ENCODE measurements at places on chromosomes 1 and 21.
A peak's percentile ranks its signal among the peaks of the same experiment; 100 is the strongest.

DNA sequence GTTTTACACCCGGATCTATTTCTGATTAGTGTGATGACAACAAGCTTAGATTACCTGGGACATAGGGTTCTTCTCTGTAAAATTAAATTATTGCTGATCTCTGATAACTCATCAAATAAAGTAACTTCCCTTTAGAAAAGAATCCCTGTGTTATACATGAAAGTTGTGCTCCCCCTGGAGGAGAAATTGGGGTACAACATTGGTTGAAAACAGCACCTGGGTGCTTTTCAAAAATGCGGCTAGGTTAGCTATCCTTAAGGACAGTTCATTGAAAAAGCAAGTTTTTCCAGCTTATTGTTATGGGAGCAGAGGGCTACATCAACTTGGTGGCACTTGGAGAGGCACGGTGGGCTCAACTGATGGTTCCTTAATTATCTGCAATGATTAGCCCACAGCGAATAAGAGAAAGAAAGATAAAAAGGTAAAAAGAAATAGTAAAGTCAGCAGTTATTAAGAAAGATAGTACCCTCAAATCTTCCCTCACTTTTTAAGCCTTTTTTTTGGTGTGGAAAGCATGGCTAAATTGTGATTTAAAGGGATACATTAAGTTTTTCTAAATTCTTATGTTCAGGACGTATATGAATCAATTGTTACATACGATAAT, 97.8 kb downstream of the FMN2 start:
- H3K4me3 ChIP-seq = no peak overlapping the region
- H3K27ac ChIP-seq = no peak overlapping the region
- H3K27me3 ChIP-seq = peaks cover 10% of the 10 kb centered on the region
- peaks cover 4% of the 10 kb centered on the region for H3K4me1 ChIP-seq

DNA sequence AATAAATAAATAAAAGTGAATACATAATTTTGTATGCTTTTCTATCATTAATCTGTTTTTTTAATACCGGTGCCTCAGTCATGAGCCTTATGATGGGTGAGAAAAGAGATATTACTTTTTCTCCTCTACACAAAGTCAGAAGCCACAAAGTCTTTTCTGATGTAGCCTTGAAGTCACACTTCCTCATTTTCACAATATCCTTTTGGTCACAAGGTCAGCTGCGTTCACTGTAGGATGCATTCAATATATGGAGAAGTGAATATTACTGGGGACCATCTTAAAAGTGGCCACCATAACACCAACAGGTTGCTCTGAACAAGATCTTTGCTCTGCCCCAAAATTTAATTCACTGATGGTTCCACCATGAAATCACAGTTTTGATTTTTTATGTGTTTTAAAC, 83.3 kb upstream of the TNR start:
- H3K36me3 ChIP-seq = no peaks in the 10 kb centered on the region
- no peak overlapping the region for H3K4me3 ChIP-seq
- DNase-seq = no peak

DNA sequence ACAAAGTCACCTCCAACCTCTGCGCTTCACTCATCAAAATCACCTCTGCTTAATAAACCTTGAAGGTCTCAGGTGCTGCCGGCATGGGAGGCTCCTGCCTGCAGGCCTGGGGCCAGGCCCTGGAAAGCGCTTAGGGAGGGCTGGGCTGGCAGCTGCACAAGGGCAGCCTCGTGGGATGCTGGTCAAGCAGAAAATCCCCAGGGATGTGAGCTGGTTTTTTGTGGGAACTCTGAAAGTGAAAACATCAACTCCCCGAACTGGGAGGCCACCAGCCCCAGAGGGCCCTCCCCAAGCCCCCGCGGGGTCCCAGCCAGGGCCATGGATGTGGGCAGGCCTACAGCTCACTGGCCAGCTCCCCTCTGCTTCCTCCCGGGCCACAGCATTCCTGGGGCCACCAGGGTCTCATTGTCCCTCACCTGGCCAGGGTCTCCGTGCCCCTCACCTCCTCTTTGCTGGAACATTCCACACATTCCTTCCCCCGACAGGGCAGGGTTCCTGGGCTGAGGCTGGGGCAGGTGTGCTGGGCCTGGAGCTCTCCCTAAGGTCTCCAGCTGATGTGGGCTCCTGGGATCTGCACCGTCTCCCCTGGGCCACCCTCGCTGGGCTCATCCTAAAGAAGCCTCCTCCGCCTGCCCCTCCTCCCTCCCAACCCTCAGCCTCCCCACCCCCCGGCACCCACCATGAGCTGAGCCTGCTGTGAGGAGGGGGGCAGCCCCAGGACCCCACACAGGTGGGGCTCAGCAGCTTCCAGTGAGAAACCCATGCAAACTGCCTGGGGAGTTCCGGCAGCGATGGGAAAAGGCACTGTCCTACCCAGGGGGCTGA, 36.0 kb upstream of the POFUT2 start:
- H3K27me3 ChIP-seq = peaks cover 66% of the 10 kb centered on the region
- no peak for DNase-seq
- no peak overlapping the region for H3K27ac ChIP-seq
- peaks cover 24% of the 10 kb centered on the region for H3K4me1 ChIP-seq
- H3K4me3 ChIP-seq = no peak overlapping the region

GRCh38 chr1:200336101-200336845, 73.6 kb downstream of the ZNF281 start:
- peaks cover 19% of the 10 kb centered on the region for H3K4me1 ChIP-seq
- H3K36me3 ChIP-seq = no peaks in the 10 kb centered on the region
- no peak overlapping the region for H3K27ac ChIP-seq
- no peaks in the 10 kb centered on the region for H3K27me3 ChIP-seq

DNA sequence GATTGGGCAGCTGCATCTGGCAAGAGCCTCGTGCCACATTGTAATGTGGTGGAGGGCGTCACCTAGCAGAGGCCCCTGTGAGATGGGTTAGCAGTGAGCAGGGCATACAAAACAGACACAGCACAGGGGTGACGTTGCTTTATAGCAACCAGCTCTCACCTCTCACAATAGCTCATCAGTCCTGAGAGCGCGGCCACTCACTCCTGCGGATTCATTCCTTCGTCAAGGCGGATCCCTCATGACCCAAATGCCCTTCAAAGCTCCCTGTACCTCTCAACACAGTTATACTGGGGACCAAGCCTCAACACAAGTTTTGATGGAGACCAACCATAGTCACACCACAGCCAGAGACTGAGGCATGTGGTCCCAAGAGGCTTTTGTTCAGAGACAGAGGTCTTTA, 22.9 kb downstream of the SLC37A1 start:
- peaks cover 35% of the 10 kb centered on the region for H3K36me3 ChIP-seq
- no peak for DNase-seq
- no peak overlapping the region for H3K4me3 ChIP-seq
- H3K4me1 ChIP-seq = peaks cover 49% of the 10 kb centered on the region

DNA sequence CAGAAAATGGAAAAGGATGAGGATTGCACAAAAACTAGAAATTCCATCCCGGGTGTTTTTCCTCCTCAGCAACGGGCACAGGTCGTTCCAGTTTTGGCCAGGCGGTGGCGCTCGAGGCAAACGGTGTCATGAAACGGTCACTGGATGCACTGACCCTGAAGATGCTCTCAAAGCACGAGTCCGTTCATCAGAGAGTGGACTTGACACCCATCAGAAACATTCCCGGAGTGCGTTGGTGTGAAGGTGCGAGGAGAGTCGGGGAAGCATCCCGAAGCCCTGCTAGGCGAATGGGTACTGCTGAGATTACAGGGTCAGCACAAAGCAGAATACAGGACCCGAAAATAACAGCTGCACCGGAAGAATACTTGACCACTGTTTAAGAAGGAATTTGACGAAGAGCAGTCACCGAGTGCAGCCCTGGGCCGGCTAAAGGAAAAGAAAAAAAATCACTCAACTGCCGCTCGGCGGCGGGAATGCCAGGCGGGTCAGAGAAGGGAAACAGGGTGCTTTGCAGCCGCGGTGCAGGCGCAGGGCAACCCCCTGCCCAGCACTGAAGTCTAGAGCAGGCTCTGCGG, 71.7 kb upstream of the ETS2 start:
- no peak overlapping the region for H3K27ac ChIP-seq
- peak; percentile 29 for DNase-seq
- H3K4me3 ChIP-seq = peak overlapping the region; percentile 82
- H3K27me3 ChIP-seq = peaks cover 26% of the 10 kb centered on the region
- H3K36me3 ChIP-seq = no peaks in the 10 kb centered on the region

GRCh38 chr1:33634806-33635205, 162.4 kb downstream of the ZSCAN20 start:
- H3K27ac ChIP-seq = no peak overlapping the region
- no peak overlapping the region for H3K4me3 ChIP-seq
- peak; percentile 11 for DNase-seq
- peaks cover 4% of the 10 kb centered on the region for H3K4me1 ChIP-seq
- peaks cover 43% of the 10 kb centered on the region for H3K27me3 ChIP-seq
- no peaks in the 10 kb centered on the region for H3K36me3 ChIP-seq

GRCh38 chr1:7652515-7653098, 118.5 kb upstream of the VAMP3 start:
- no peaks in the 10 kb centered on the region for H3K4me1 ChIP-seq
- no peak for DNase-seq
- H3K27me3 ChIP-seq = peaks cover 14% of the 10 kb centered on the region
- H3K36me3 ChIP-seq = no peaks in the 10 kb centered on the region
- H3K4me3 ChIP-seq = no peak overlapping the region
- no peak overlapping the region for H3K27ac ChIP-seq

GRCh38 chr21:33651965-33652680, 9.8 kb downstream of the ITSN1 start:
- peaks cover 9% of the 10 kb centered on the region for H3K27me3 ChIP-seq
- H3K27ac ChIP-seq = no peak overlapping the region
- no peaks in the 10 kb centered on the region for H3K36me3 ChIP-seq
- H3K4me3 ChIP-seq = no peak overlapping the region
- no peak for DNase-seq

DNA sequence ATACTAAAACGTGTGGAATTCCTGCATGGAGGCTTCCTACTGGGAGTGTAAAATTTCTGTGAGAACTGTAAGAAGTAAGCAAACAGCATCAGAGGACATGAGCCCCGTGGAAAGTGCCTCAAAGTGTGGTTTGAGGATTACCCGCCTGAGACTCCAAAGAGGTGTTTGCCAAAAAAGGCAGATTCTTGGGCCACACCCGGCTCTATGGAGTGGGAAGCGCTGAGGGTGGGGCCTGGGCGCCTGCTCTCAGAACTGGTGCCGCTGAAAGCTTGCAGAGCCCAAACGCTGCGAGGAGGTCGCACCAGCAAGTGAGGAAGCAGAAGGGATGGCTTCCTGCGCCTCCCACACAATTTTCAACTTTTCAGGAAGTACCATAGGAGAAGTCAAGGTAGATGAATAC, 43.0 kb upstream of the PSEN2 start:
- peak overlapping the region; percentile 88 for H3K27ac ChIP-seq
- peak overlapping the region; percentile 57 for H3K4me3 ChIP-seq
- H3K36me3 ChIP-seq = no peaks in the 10 kb centered on the region
- H3K4me1 ChIP-seq = peaks cover 49% of the 10 kb centered on the region

DNA sequence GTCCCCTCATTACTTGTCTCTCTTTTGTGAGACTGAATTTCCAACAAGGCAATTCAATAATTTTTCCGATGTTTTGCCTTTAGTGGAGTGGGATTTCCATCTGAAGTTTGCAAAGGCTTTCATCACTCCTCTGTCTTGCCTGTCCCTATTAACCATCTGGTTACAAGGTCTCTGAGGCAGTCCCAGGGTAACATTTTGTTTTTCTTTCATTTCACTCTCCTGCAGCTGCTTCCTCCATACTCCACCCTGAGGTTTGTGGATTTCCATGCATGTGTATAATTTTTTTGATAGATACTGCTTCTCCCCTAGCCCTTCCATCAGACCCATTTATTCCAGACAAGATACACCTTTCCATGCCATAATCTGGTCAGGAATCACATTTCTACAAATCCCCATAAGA, 366.8 kb downstream of the PTBP2 start:
- no peak overlapping the region for H3K4me3 ChIP-seq
- no peak overlapping the region for H3K27ac ChIP-seq
- H3K4me1 ChIP-seq = peaks cover 9% of the 10 kb centered on the region
- H3K27me3 ChIP-seq = no peaks in the 10 kb centered on the region

- no peak overlapping the region for H3K27ac ChIP-seq
- no peak for DNase-seq
- H3K36me3 ChIP-seq = no peaks in the 10 kb centered on the region
- H3K27me3 ChIP-seq = peaks cover 28% of the 10 kb centered on the region
- H3K4me3 ChIP-seq = no peak overlapping the region
Observed at GRCh38 chr1:151832318-151832980, 847 bp upstream of the RORC start.

GRCh38 chr1:27368869-27369582, 2.3 kb upstream of the MAP3K6 start:
- H3K4me1 ChIP-seq = peaks cover 70% of the 10 kb centered on the region
- H3K4me3 ChIP-seq = peak overlapping the region; percentile 17
- no peak for DNase-seq
- no peaks in the 10 kb centered on the region for H3K36me3 ChIP-seq
- H3K27me3 ChIP-seq = no peaks in the 10 kb centered on the region

DNA sequence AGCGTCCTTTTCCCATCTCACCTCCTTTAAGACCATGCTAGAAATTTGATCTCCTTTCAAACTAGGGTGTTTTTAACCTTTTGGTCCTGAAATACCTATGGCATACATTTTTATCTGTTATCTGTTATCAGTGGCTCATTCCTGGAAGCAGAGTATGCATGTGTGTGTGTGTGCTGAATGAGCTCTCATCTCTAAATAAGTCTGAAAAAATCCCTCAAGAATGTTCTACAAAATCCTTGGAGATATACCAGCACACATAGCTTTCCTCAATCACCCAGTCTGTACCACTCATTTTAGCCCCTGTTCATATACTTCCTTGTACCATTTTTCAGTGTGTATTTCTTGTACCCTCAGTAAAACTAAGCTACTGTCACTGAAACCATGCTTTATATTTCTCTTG, 6.0 kb upstream of the DARS2 start:
- no peaks in the 10 kb centered on the region for H3K27me3 ChIP-seq
- no peak overlapping the region for H3K4me3 ChIP-seq
- H3K36me3 ChIP-seq = peaks cover 44% of the 10 kb centered on the region
- no peak overlapping the region for H3K27ac ChIP-seq
- H3K4me1 ChIP-seq = peaks cover 24% of the 10 kb centered on the region

DNA sequence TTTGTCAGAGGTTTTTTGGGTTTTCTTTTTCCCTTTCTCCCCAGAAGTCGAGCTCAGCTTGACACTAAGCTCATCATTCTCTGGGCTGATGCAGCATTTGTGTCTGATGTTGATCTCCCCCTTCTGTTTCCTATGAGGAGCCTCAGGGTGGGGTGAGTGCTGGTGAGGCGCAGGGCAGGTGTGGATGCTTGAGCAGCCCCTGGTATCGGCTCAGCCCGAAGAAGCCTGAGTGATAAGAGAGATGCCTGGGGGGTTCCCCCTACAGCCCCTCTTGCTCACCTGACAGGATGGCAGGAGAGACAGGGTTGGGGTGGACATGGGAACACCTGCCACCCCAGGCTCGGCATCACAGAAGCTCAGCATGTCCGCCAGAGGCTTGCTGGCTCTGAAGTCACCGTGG, 239.0 kb downstream of the RHOU start:
- H3K4me3 ChIP-seq = no peak overlapping the region
- H3K27ac ChIP-seq = no peak overlapping the region
- no peaks in the 10 kb centered on the region for H3K4me1 ChIP-seq
- no peaks in the 10 kb centered on the region for H3K27me3 ChIP-seq

- H3K4me3 ChIP-seq = no peak overlapping the region
- no peak for DNase-seq
- H3K36me3 ChIP-seq = peaks cover 49% of the 10 kb centered on the region
- no peaks in the 10 kb centered on the region for H3K27me3 ChIP-seq
- H3K4me1 ChIP-seq = no peaks in the 10 kb centered on the region
- H3K27ac ChIP-seq = no peak overlapping the region
Observed at GRCh38 chr1:220137019-220137786, 43.3 kb downstream of the IARS2 start.

- no peaks in the 10 kb centered on the region for H3K27me3 ChIP-seq
- no peak overlapping the region for H3K4me3 ChIP-seq
- H3K27ac ChIP-seq = no peak overlapping the region
- no peak for DNase-seq
Observed at GRCh38 chr1:247468481-247469140, 10.7 kb upstream of the OR2B11 start.

GRCh38 chr1:177571485-177572076, 398.3 kb downstream of the SEC16B start:
- H3K27me3 ChIP-seq = no peaks in the 10 kb centered on the region
- DNase-seq = no peak
- H3K4me3 ChIP-seq = no peak overlapping the region
- H3K27ac ChIP-seq = no peak overlapping the region
- H3K4me1 ChIP-seq = no peaks in the 10 kb centered on the region

All from stimulated activated naive B cell treated with anti-CD40 and anti-IgM and Interleukin-4, amounts not matched to agents 10 μg/mL and 1 μg/mL and 100 μg/mL, for 72 hours (primary cell).